ENCODE measurements at places on chromosomes 12 and 14. TPM values are rescaled to one million over a fixed set of nuclear protein-coding genes. Genes with fewer than 3 reads are reported as not detected.

BIN2 gene
- 42.7 TPM for polyA plus RNA-seq

SNW1 gene
- 85.5 TPM for polyA plus RNA-seq

PPP1R1A gene
- polyA plus RNA-seq: 0.11 TPM

ADGRD1 gene
- 1.9 TPM for polyA plus RNA-seq

TRPV4 gene
- not detected for polyA plus RNA-seq

DNA sequence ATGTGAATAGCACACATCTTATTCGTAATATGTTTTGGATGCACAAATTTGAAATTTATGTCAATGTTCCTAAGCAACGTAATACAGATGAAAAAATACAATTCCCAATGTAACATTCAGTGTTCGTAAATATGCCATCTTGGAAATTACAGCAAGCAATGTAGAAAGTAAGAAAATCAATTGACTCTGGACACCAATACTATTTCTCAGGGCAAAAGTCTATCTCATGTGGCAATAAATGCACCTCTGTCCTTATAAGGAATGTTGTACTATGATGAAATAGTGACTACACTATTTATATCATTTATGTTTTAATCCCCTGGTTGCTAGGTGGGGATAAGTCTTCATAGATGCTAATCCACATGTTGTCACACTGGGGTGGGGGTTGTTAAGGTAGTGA lies 251.2 kb downstream of the GXYLT1 start:
- DNase-seq: no peak

DNA sequence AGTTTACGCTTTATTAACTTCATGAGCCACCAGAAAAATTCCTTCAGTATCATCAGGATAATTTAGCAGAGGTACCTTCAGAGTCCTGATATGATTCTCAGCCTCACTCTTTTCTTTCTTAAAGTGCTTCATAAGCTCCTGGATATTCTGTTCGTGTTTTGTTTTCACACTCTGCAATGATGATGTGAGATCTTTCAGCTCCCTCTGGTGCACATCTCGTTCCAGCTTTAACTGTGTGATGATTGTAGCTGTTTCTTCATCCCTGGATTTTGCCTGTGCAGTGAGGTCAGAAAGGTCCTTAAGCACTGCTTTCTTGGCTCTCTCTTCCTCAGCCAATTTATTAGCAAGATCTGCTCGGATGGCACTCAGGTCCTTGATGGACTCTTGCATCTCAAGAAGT lies 156.7 kb downstream of the CEP128 start:
- DNase-seq: no peak

DNA sequence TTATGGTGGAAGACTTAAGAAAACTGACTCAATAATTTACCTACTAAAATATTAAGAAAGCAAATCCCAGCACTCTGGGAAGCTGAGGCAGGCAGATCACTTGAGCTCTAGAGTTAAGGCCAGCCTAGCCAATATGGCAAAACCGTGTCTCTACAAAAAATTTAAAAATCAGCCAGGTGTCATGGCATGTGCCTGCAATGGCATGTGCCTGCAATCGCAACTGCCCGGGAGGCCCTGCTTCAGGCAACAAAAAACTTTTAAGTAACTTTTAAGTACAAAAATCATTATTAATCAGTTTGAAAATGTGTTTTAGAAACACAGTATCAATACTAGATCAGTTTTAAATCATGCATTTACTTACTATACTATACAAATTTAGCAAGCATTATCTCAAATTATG lies 17.5 kb downstream of the C2CD5 start:
- DNase-seq: no peak

DNA sequence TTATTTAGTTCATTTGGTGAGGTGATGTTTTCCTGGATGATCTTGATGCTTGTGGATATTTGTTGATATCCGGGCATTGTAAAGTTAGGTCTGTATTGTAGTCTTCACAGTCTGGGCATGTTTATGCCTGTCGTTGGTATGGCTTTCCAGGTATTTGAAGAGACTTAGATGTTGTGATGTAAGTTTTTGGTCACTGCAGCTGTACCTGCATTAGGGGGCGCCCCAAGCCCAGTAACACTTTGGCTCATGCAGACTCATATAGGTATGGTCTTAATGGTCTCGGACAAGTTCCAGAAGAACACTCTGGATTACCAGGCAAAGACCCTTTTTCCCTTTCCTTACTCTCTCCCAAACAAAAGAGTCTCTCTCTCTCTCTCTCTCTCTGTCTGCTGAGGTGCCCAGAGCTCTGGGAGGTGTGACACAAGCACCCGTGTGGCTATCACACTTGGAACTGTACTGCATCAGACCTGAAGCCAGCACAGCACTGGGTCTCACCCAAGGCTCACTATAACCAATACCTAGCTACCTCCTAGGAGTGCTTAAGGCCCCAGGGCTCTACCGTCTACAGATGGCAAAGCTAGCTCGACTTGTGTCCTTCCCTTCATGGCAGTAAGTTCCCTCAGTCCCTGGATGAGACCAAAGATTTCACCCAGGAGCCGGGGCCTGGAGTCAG lies 425.8 kb upstream of the ATXN7L3B start:
- DNase-seq: no peak

DNA sequence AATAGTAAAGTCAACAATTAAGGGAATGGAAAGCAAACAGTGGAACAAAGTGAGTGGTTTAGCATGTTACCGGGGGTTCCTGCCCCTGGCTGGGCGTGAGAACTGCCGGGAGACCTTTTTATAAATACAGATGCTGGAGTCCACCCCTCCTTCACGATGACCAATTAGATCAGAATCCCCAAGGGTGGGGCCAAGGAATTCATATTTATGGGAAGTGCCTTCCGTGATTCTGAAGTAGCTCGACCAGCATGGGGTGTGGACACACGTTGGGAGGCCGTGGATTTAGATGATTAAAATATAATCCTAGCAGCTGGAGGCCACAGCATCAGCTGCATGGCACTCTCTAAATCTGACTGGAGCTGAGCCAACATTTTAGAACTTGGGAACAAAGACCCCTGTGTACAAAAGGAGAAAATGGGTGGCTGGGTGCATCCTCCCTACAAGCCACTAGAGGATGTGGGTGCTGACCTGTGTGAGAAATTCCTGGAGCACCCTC lies 87.9 kb downstream of the SRRM4 start:
- no peak for DNase-seq

GRCh38 chr12:67802731-67803130 lies 154.2 kb downstream of the DYRK2 start:
- no peak for DNase-seq

- DNase-seq: no peak
Measured at GRCh38 chr12:31562594-31563328, 28.2 kb downstream of the DENND5B start.

DNA sequence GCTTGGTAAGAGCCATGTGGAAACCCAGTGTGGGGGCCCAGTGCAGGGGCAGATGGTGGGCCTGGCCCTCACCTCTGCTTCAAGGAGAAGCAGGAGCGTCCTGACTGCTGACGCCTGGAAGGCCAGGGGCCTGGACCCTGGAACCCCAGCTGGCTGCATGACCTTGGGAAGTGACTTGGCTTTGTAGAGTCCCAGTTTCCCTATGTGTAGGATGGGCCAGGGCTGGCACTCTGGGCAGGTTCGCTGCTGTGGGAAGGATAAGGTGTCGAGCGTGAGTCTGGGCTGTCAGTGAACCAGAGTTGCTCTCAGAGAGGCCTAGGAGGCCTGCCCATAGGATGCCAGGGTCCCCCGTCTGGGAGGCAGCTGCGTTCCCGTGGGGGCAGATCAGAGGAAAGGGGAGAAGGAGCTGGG lies 43.2 kb downstream of the TRAFD1 start:
- DNase-seq: no peak

GRCh38 chr14:100303925-100304324 lies 2.3 kb downstream of the SLC25A29 start:
- DNase-seq: no peak

DNA sequence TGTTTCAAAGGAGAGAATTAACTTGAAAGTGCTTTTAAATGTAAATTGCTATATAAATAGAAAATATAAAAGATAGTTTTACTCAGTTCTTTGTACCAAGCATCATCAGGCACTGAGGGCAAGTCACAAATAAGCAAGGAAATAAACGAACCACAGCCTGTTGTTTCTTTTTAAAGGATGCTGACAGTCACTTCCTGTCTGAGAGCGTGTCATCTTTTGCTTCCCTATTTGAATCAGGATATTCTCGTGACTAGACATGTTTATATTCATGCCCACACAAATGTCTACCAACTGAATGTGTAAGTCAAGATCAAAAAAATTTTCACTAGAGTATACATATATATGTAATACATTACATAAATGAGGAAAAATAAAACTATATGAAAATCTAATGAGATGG lies 31.4 kb upstream of the SLC2A13 start:
- DNase-seq: no peak

GRCh38 chr12:91289906-91290305 lies 107.3 kb upstream of the DCN start:
- no peak for DNase-seq

- DNase-seq: no peak
Measured at GRCh38 chr14:35222324-35222723, 69.9 kb upstream of the PSMA6 start.

Measured in GM12878 (cell line).